Stimulated activated CD8-positive, alpha-beta memory T cell treated with anti-CD3 and anti-CD28 coated beads, Interleukin-12 subunit alpha, Interleukin-12 subunit beta, amount 100 ng/mL, for 1 hour (primary cell): ENCODE measurements at places on chromosomes 16 and 17.
A peak's percentile ranks its signal among the peaks of the same experiment; 100 is the strongest.

- no peak for DNase-seq
Observed at GRCh38 chr17:65801513-65801912, 240.1 kb upstream of the AXIN2 start.

DNA sequence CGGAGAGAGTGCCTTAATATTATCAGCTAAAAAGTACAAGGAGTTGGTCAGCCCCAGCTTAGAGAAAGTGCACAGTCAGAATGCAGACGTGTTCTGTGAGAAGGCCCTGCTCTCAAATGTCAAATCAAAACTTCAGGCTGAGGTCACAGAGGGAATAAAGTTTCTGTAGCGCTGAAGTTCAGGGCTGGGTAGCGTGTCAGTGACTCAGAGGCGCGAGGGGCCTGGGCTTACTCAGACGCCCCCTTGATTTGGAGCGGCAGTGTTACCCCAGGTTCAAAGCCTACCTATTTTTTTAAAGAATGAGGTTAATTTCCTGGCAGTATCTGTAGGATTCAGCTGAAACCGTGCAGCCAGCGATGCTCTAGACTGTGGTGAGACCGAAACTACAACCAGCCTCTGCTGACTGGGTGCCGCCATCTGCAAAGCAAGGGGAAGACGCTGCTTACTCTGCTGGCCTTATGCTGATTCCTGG lies 4.8 kb downstream of the CIAO3 start:
- DNase-seq: no peak

- DNase-seq: no peak
Observed at GRCh38 chr17:29216856-29217255, 29.8 kb upstream of the CRYBA1 start.

- DNase-seq: no peak
Observed at GRCh38 chr17:3002538-3003295, 60.7 kb downstream of the OR1D5 start.

- no peak for DNase-seq
Observed at GRCh38 chr16:47990676-47991075, 165.1 kb downstream of the ABCC12 start.

- no peak for DNase-seq
Observed at GRCh38 chr17:65530523-65531255, 30.8 kb downstream of the AXIN2 start.

DNA sequence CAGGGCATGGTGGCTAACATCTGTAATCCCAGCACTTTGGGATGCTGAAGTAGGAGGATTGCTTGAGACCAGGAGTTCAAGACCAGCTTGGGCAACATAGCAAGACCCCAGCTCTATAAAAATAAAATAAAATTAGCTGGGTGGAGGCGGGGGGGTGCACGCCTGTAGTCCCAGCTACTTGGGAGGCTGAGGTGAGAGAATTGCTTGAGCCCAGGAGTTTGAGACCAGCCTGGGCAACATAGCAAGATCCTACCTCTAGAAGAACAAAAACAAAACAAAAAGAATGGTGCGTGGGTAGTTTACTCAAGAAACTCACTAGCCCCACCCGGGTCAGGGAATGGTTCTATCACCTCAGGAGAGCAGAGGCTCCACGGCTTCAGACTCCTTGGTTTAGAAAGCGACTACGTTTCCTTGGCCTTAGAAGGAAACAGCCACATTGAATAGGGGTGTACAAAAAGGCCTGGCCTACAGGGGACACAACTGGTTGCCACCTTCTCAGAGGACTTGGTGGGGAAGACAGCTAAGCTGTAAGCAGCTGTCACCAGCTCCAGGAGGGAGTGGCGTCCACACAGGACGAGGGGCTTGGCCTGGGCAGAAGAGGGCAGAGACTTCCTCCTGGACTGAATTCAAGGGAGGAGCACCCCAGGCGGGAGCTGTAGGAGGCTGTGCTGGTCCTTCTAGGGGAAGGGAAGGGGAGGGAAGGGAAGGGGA lies 716 bp downstream of the TK1 start:
- DNase-seq: no peak

GRCh38 chr17:6701719-6702118 lies 11.4 kb downstream of the SLC13A5 start:
- DNase-seq: peak; percentile 11

DNA sequence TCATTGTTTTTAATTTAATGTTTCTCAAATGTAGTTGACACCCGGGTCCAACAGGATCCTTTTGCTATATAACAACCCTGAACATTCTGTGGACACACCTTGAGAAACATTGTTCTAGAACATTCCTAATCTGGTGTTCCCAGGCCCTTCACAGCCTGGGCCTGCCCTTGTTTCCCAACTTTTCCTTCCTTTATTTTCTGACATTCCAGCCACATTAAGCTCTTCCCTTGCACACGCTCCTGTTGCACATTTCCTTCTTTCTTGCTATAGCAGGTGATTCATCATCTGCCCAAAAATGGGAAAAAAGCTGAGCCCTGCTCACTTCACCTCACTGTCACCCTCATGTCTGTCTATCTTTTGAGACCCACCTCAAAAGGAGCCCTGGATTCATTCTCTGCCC lies 67.9 kb upstream of the MARCHF10 start:
- DNase-seq: no peak

GRCh38 chr17:60173304-60173819 lies 23.6 kb downstream of the CA4 start:
- DNase-seq: no peak

- no peak for DNase-seq
Observed at GRCh38 chr17:49504369-49504768, 9.3 kb downstream of the NGFR start.

DNA sequence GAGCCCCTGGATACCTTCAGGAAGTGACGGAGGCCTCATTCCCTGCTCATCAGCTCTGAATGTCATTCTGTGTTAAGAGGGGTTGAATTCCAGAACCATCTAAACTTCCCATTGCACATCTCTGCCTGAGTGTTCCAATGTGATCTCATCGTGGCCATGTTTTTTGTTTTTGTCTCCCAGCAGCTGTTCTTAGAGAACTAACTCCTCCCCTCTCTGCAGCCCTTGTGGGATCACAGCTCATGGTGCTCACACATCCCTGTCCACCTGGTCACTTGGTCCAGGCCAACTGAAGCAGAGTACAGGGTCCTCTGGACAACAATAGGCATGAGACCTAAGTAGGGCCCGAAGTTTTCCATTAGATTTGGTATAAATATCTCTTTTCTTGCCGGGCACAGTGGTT lies 6.0 kb upstream of the SYT17 start:
- no peak for DNase-seq

DNA sequence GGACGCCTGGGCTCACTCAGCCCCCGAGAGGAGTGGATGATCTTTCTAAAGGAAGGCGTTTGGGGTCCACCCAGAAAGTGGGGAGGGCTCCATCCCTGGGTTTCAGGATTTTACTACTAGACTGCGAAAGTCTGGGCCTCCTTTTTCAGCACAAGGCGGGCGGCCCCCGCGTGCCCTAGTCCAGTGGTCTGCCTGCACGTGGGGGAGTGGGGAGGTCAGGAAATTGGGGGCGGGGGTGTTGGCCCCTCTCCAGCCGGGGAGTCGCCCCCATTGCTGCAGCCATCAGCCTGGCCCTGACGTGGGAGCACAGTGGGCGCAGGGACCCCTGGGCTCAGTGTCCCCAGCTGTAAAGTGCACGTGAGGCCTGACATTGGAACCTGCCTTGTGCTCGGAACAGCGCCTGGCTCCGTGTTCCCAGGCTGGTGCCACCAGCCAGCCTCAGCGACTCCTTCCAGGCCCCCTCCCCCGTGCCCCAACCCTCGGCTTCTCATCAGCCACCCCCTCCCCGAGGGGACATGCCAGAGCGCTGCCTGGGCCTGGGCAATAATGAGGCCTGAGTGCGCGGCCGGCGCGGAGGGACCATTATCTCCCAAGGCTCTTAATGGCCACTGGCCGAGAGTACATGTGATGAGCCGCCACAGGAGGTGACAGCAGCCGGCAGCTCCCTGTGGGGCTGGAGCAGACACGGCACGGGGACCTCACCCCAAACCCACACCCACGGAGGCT lies 2.4 kb upstream of the C1QTNF8 start:
- DNase-seq: no peak

DNA sequence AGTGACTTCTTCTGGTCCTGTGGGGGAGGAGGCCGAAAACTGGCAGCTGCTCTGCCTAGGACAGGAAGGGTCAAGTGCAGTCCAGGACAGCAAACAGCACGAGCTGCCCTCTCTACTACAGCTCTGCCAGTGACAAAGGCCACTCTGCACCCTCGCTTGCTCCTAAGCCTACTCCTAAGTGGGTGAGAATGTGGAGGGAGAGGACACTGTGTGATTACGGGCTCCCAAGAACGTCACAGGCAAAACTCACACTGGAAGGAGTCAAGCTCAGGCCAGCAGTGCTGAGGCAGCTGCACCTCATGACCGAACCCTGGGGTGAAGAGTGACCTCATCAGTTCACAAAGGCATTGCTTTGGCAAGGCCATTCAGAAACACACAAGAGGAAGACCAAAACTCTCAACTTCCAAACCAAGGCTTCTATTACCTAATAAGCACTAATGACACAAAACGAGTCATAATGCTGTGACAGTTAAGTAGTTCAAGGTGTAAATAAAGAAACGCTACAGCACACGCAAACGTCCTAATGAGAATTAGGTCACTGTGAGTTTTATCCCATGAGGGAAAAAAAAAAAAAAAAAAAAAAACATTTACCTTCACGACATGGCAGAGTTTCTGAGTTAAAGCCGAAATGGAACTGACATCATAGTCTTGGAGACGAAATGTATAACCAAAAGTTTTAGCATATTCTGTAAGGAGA lies 35.1 kb downstream of the MARF1 start:
- DNase-seq: no peak

GRCh38 chr16:22321340-22322001 lies 24.3 kb downstream of the POLR3E start:
- DNase-seq: peak; percentile 58

DNA sequence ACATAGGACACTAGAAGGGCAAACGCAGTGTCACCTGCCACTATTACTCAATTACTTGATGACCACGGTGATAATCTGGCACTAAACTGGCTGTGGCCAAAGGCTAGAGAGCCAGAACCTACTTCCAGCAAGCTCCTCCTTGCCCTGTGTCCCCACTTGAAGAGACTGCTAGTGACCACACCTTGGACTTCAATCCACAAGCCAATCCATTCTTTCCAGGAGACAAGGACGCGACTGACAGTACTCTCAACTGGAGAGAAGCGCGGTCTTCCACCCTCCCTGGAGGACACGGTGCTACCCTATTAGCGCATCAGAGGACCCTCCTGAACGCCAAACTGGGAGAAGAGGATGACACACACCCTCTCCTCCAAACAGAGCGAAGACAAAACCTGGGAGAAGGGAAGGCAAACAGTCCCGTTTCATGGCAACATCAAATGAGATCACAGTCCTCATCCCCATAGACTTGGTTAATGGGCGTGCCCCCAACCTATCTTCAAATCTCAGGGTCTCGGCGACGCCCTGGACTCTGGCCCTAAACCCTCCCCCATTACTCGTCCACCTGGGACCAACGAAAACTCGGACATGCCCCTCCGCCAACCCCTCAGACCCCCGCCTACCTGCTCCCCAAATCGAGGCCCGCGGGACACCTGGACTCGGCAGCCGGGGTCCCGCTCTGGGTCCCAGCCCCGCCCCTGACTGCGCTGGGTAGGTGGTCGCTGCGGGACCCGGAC lies 508 bp downstream of the FLCN start:
- no peak for DNase-seq

- DNase-seq: peak; percentile 30
Observed at GRCh38 chr17:57085448-57086068, 512 bp downstream of the AKAP1 start.

DNA sequence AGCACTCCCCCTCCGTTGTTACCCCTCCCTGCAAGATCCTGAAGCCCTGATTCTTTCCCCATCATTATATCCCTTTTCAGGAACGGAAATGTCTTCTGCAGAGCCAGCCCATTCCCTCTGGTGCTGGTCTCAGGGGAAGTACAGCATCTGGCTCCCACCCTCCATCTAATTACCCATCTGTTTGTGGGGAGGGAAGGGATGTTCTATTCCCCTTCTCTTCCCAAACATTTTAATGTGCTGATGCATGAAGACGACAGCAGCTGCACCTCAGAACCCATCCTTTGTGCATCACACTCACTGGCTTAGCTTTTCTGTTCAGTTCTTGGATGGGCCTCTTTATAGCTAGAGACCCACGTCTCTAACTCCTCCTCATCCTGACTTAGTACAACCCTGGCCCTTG lies 367.2 kb downstream of the CDH13 start:
- DNase-seq: no peak

GRCh38 chr17:71392715-71393567 lies 727.9 kb upstream of the SOX9 start:
- no peak for DNase-seq

DNA sequence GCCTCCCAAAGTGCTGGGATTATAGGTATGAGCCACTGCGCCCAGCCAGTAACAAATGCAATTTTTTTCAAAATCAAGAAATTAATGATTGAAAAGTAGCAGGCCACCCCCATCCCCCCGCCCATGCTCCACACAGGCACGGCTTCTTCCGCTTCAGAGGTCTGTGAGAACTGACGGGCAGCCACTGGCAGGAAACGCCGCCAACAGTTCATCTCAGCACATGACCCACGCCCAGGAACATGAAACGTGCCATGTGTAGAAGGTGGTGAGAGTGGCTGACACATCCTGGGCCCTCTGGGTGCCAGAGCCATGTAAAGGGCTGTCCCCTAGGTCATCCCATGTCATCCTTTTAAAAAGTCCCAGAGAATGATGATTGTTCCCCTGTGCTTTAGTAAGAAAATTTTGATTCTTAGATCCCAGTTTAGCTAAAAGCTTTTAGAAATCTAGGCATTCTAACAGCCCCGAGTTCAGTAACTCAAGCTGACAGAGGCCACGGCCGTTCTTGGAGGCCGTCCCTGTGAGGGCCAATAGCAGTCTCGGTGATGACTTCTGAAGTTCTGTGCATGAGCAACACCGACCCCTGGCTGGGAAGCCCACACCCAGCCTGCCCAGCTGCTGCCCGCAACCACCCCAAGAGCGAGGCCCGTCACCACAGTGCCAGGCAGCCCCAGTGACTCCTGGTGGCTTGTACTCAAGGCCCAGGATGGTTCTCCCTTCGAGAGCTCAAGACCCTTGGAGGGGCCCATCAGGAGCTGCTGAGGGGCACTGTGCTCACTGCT lies 52.1 kb downstream of the KLHDC4 start:
- no peak for DNase-seq

DNA sequence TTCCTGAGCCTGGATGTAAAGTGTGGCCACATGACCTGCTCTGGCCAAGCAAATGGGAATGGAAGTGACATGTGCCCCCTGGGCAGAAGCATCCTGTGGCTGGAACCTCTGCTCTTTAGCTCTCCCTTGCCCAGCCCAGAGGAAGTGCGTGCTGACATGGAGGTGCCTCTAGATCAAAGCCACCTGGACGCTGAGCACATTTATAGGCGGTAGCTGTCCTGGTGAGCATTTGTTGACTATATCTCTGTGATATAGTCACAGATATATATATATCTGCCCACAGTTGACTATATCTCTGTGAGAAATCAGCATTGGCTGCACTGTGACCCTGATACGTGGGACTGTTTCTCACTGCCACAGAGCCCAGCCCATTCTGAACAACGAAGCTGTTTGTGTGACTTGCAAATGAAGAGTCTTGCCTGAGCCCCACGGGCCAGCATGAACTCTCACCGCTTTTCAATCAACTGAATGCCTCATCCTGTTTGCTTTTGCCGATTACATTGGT lies 118.8 kb downstream of the C16orf95 start:
- no peak for DNase-seq

GRCh38 chr17:68606451-68607307 lies 5.5 kb upstream of the FAM20A start:
- no peak for DNase-seq

GRCh38 chr16:25213709-25214397 lies 2.9 kb upstream of the AQP8 start:
- no peak for DNase-seq
